ENCODE measurements at places on chromosomes 11 and 22.

DNA sequence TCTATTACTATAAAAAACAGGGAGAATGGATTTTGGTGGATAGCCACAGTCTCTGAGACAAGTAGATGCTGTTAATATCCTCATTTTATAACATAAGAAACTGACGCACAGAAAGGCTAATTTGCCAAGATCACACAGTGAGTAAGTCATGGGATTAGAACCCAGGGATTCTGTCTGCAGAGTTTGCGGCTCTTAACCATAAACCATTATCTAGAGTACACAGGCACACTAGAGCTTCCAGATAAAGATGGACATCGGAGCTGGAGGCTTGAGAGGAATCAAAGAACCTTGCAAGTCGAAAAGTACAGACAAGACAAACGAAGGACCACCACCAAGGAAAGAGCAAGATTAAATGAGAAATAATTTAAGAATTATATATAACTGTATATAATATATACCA lies 11.3 kb downstream of the LGALS12 start:
- DNase-seq = no peak

DNA sequence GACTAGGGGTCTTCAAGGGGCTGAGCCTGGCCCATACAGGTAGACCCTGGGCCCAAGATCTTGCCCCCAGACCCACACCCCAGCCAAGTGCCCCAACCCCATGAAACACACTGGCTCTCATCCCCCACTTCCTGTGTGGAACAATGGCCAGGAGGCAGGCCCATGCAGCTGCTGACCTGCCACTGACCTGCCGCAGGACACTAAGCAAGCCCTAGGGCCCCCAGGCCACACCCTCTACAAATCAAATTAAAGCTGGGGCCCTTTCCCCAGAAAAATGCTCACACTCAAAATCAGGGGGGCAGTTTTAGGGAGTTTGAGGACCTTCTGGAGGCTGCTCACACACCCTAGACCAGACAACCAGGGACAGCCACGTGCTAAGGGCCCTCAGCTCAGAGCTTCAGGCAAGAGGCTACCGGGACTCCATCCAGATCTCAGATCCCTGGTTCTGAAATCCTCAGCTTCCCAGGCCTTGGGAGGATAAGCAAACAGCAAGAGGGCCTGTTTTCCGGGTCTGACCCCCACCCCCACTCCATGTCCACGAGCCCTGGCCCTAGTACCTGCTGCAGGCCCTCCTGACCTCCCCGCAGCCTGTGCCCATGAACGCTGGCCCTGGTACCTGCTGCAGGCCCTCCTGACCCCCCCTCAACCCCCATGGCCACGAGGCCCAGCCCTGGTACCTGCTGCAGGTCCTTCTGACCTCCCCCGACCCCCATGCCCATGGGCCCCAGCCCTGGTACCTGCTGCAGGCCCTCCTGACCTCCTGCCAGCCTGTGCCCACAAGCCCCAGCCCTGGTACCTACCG lies 10.0 kb downstream of the CARD10 start:
- no peak for DNase-seq

DNA sequence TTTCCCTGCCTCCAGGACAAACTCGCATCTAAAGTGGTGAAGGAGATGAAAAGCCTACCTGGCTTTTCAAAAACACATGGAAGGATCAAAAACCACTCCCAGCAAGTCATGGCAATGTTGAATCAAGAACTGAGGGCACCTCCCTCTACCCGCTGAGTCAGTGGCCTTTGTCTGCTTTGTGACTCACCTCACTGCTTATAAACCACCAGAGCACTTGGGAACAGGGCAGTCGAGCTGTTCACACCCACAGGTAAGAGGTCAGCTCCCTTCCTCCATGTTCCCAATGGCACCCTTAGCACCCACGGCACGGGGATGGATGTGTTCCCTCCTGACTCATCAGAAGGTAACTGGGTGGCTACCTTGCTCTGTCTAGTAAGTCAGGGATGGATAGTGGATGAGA lies 21.7 kb downstream of the TENM4 start:
- DNase-seq = no peak

- DNase-seq = no peak
These were observed 71.6 kb downstream of the EXT2 start for GRCh38 chr11:44167046-44167445.

DNA sequence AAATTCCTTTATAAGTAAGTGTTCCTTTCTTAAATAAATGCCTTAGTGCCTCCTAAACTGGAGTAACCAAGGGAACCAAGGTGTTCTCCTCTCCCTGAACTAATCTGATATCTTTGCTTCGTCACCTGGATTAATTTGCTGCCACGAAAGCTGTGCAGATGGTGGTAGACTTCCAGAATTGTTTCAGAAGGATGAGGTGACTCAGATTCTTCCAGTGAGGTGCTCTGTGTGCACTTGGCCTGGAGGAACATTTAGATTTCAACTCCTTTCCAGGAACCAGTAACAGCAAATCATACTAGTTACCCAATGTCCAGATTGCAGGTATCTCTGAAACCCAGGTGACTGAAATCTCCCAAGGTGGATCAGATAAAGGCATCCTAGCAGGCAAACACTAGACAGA lies 181.9 kb downstream of the FAT3 start:
- DNase-seq = no peak

- no peak for DNase-seq
These were observed 6.4 kb downstream of the VPS51 start for GRCh38 chr11:65102142-65103095.
